ENCODE measurements at places on chromosomes 7 and 10. TPM values are rescaled to one million over a fixed set of nuclear protein-coding genes. Genes with fewer than 3 reads are reported as not detected.
A peak's percentile ranks its signal among the peaks of the same experiment; 100 is the strongest.

The LRRC17 gene
- 2.1 TPM for total RNA-seq

The ENO4 gene
- 0.16 TPM for total RNA-seq

The WAC gene
- 132 TPM for total RNA-seq

GRCh38 chr7:19107356-19108146 is 9.9 kb downstream of the TWIST1 start:
- DNase-seq, result peak; percentile 73

- no peak for DNase-seq
These were observed 93.8 kb downstream of the ADD3 start for GRCh38 chr10:110101464-110102144.

- DNase-seq, result peak; percentile 66
These were observed 177.6 kb downstream of the DIP2C start for GRCh38 chr10:511849-512191.

- no peak for DNase-seq
These were observed 203.6 kb upstream of the MKLN1 start for GRCh38 chr7:131124001-131124629.

- DNase-seq, result no peak
These were observed 1.1 kb downstream of the ZNF511 start for GRCh38 chr10:133309720-133310398.

GRCh38 chr10:62817766-62818425 is 1.7 kb upstream of the EGR2 start:
- peak; percentile 81 for DNase-seq

GRCh38 chr10:27285093-27285492 is 44.5 kb upstream of the ACBD5 start:
- DNase-seq, result no peak

Data from sigmoid colon (tissue), 7 donors.